ENCODE measurements at places on chromosomes 11 and 22.

DNA sequence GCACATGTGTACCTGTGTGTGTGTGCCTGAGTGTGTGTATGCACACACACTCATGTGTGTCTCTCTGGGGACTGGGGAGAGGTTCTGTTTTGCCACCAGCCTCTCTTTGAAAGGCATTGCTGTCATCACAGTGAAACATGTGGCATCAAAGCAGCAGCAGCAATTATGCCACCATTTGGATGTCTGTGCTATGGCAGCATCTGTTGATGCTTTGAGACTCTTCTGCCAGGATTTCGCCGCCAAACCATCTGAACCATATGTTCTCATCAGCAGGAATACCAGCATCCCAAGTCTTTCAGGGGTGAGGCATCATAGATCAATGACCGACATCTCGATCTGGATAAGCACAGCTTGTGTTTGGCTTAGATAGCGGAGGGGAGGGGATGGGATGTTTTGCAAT, 168.6 kb downstream of the FAT3 start:
- no peaks in the 10 kb centered on the region for H3K27me3 ChIP-seq
- DNase-seq: no peak
- H3K36me3 ChIP-seq: no peaks in the 10 kb centered on the region
- no peaks in the 10 kb centered on the region for H3K4me1 ChIP-seq
- H3K4me3 ChIP-seq: no peak overlapping the region

GRCh38 chr11:69508974-69509373, 27.5 kb downstream of the LINC01488 start:
- H3K4me1 ChIP-seq: peaks cover 5% of the 10 kb centered on the region
- no peak for DNase-seq
- peaks cover 92% of the 10 kb centered on the region for H3K27me3 ChIP-seq
- no peak overlapping the region for H3K27ac ChIP-seq
- H3K4me3 ChIP-seq: no peak overlapping the region

DNA sequence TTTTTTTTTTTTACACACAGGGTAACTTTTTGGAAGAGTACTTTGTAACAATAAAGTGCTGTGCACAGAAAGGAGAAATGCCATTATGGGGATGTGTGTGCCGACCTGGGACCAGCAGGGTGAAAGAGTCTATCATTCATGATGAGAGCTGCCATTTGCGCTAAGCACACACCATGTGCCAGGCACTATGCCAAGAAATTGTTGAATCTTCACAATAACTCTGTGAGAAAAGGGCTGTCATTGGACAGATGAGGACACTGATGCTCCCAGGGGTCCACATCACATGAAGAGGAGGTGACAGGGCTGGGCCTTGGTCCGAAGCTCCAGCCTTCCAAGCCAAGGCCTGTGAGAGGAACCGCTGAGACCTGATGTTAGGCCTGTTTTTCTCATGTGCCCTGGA, 5.6 kb downstream of the DUSP18 start:
- H3K27ac ChIP-seq: no peak overlapping the region
- no peaks in the 10 kb centered on the region for H3K27me3 ChIP-seq
- peaks cover 42% of the 10 kb centered on the region for H3K36me3 ChIP-seq
- H3K4me3 ChIP-seq: no peak overlapping the region

DNA sequence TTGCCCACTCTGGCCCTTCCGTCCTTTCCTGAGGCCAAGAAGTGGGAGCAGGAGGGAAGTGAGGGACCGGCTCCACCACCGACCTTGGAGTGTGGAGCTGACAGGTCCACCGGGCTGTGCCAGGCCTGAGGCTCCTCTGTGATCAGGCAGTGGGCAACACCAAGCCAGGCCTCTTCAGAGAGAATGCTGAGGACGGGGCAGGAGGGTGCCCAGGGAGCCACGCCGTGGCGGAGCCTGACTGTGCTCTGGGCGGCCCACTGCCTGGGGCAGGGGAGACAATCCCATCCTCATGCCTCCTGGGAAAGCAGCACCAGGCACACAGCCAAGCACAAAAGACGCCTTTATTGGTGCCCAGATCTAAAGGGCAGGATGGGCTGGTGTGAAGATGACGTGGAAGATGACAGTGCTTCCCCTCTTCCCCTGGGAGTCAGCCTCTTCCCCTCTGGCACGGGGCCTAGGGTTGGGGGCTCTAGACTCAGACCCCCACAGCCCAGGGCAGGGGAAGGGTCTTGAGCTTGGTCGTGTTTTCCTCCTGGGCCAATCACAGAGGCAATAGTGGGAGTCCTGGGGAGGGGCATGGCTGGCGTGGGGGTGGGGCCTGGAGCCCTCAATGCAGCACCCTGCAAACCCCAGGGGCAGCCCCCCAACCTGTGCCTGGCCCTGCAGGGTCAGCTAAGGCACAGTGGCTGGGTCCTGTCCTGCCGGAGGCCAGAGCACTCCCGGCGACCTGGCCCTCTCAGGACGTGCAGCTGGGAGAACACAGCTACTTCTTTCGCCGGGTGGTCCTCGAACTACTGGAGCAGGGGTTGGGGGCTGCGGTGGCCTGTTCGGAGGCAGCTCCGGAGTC, 4.7 kb downstream of the LMF2 start:
- no peak for DNase-seq
- peaks cover 3% of the 10 kb centered on the region for H3K4me1 ChIP-seq
- no peak overlapping the region for H3K4me3 ChIP-seq
- no peak overlapping the region for H3K27ac ChIP-seq
- no peaks in the 10 kb centered on the region for H3K27me3 ChIP-seq

Measured in effector memory CD8-positive, alpha-beta T cell (primary cell).